ENCODE measurements at places on chromosomes 6 and 20.

- no peak for DNase-seq
Observed at GRCh38 chr6:19865178-19865577, 28.0 kb downstream of the ID4 start.

DNA sequence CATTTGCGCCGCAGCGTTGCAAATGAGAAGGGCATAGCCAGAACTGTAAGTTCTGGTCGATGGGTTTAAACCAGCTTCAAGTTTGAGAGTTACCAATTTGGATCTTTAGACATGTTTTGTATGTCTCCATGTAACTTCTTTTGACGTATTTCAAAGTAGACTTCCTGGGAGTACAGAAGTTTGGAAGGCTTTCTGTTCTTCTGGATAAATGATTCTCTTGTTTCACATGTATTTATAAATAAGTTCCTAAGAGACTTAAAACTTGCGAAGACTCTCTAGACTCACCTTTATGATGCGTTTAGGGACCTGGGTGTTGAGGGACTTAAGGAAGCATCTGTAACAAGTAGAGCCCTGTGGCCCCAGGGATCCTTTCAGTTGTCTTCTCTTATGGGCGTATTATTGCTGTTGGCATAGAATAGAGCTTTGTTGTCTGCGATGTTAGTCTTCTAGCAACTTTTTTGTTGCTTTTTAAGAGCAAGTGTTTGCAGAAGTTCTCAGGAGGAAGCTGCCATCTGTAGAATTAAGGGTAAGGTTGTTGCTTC is 1.3 kb downstream of the CDYL start:
- DNase-seq = peak; percentile 53

GRCh38 chr6:152310371-152310954 is 326.7 kb downstream of the SYNE1 start:
- no peak for DNase-seq

- DNase-seq = no peak
Observed at GRCh38 chr20:9482180-9482579, 32.2 kb upstream of the LAMP5 start.

- DNase-seq = peak; percentile 78
Observed at GRCh38 chr20:23048283-23049200, 930 bp downstream of the THBD start.

DNA sequence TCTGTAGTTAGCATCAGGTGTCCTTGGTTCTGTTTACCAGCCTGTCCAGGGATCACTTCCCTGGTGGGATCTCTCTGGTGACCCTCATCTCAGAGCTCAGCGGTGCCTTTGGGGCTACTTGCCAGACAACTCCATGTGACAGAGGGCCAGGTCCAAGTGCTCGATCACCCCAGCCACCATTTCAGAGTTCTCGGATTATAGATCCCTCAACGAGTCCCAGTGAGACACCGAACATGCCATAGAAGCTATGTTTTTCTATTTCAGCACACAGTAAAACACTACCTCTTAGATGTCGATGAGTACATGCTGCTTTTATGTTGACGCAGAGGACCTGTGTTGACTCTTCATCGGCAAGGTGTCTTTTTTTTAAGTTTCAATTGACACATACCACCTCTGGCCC is 170.1 kb upstream of the AKAP12 start:
- no peak for DNase-seq

DNA sequence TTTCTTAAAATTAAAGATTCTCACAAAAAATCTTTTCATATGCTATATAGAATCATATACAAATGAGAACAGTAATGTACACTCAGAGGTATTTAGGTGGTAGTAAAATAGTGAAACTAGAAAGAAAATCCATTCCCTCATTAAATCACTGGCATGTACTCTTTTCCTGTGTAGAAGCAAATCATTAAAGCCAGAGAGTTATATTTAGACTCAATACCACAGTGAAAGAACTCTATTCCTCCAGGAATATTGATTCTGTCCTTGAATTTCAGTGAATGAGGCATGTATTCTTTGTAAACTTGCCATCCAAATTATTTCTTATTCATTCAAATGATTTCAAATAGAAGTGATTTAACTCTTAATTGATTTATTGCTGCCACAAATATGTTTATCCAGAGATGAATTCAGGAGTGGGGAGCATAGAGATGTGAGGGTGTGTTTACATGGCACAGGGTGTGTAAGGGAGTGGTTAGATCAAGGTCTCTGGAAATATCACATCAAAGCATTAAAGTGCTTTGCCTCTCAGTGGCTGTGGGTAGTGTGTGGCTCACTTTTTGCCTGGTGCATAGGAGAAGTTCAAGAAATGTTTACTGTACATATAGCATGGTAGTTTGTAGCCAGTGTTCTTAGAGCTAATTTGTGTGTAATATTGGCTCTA is 141.2 kb downstream of the FAM83B start:
- DNase-seq = no peak

GRCh38 chr20:49835031-49835430 is 22.4 kb downstream of the SLC9A8 start:
- DNase-seq = no peak

- DNase-seq = no peak
Observed at GRCh38 chr6:6545616-6546317, 42.8 kb upstream of the LY86 start.

GRCh38 chr20:2697768-2698167 is 5.2 kb downstream of the EBF4 start:
- no peak for DNase-seq

GRCh38 chr6:108630050-108630714 is 69.5 kb downstream of the FOXO3 start:
- DNase-seq = no peak

DNA sequence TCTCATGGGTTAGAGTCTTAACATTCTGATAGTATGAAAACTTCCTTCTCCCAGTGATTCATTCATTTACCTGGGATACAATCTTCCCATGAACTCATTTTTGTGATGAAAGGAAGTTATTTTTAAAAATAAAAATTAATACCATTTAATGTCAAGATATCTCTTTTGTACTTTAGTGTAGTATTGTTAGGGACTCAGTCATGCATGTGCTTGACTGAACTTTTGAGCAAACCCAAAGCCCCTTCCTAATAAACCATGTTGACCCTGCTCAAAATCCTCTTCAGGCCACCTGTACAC is 52.4 kb downstream of the RNF217 start:
- no peak for DNase-seq

- DNase-seq = no peak
Observed at GRCh38 chr20:8394308-8394945, 262.4 kb downstream of the PLCB1 start.

DNA sequence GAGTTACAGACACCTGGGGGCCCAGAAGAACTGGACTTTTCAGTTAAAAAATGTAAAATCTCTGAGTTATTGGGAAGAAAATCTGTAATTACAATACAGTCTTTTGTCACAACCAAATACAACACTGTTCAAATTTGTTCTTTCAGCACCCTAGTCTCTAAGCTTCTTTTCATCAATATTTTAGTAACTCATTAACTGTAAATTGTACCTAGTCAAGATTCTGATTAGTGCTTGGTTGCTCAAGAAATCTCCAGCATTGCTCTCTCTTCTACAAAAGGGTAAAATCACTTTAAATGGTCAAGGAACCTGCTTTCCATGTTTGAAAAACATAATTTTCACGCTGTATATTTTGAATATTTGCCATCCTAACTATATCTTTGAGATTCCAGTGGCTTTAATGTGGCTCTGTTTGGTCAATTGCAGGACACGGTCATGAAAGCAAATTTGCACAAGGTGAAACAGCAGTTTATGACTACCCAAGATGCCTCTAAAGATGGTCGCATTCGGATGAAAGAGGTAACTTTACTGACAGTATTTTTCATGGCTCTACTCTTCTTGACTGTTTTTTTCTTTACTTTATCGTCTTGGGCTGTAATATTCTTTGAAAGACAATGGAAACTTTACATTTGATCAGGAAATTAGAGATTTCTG is 9.2 kb downstream of the SCGN start:
- no peak for DNase-seq

DNA sequence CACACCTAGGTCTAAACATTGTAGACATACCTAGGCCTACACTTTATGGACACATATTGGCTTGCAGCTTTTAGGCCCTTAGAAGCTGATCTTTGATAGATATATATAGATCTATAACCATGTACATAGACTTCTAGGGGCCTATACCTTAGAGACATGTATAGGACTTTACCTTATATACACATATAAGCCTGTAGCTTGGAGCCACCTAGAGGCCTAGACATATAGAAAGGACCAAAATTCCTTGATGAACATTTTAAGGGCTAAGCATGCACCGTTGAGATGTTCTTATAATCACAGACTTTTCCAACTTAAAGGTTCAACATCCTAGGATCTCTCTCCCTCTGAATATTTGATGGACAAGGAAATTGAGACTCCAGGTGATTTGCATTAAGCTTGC is 371.7 kb upstream of the SASH1 start:
- DNase-seq = peak; percentile 3

DNA sequence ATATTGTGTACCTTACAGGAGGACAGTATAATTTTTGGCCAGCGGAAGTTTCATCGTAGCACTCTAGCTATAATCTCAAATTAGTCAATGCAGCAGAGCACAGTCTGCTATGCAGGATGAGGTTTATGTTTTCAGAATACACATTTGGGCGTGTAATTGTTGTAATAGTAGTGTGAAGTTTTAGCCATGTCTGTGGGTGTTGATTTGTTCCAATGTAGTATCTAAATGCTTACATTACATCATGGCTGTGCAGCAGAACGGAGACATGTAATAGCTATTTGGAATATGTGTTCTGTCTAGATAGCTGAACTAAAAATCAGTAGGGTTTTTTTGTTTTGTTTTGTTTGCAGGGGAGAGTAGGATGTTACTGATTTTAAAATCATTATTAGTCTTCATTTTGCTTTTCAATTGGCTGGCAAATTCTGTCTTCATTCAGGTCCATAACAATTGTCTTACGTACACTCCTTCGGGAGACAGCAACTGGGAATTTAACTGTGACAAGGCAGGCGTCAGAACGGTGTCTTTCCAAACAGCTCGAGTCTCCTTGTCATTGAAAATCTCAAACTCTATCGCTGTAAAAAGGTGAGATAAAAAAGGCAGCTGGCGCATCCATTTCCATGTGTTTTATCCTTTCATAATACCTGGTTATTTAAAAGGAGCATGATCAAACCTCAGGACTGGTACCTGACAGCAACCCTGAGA is 65.1 kb upstream of the CDH4 start:
- no peak for DNase-seq

GRCh38 chr6:113169484-113169883 is 687.7 kb upstream of the MARCKS start:
- DNase-seq = no peak

DNA sequence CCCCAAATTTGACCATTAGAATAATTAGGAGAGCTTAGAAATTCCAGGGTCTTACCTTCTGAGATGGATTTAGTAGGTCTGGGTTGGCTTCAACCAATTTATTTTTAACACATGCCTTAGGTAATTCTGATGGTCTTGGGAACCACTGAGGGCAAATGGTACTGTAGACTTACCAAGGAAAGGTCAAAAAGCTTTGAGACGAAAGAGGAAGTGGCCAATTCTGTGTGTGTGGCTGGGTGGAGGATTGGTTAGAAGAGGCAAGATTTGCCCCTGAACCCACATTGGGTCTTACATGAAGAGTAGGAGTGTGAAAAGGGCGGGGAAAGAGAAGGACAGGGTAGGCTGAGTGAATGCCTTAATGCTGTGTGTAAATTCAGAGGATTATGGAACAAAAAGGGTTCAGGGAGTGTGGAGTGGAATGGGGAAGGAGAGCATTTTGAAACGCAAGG is 2.7 kb downstream of the ITCH start:
- peak; percentile 84 for DNase-seq

DNA sequence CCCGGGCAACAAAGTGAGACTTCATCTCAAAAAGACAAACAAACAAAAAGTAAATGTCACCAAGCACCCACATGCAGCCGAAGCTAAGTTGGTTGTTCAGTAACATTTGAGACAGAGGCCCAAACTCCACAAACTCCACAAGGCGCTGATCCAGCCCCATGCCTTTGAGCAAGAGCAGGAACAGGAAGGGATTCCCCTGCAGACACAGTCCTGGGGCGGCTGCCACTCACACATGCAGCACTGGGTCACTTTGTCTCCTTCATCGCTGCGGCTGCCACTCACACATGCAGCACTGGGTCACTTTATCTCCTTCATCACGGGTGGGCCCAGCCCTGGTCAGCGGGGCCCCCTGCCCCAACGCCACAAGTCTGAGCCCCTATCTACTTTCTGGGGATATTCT is 246.9 kb upstream of the RREB1 start:
- no peak for DNase-seq

DNA sequence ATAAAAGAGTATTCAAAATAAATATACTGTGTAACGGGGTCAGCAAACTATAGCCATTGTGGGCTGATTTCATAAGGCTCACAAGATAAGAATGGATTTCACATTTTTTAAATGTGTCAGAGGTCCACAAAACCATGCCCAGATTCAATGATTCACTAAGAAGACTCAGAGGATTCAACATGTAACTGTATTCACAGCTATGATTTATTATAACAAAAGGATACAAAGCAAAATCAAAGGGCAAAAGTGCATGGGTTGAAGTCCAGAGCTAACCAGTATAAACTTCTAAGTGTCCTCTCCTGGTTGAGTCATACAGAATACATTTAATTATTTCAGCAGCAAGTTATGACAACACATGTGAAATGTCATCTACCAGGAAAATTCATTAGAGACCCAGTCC is 49.2 kb downstream of the TBC1D32 start:
- DNase-seq = no peak

- DNase-seq = no peak
Observed at GRCh38 chr6:5599127-5599526, 337.8 kb downstream of the FARS2 start.

GRCh38 chr20:43655937-43656336 is 11.0 kb upstream of the MYBL2 start:
- no peak for DNase-seq

DNA sequence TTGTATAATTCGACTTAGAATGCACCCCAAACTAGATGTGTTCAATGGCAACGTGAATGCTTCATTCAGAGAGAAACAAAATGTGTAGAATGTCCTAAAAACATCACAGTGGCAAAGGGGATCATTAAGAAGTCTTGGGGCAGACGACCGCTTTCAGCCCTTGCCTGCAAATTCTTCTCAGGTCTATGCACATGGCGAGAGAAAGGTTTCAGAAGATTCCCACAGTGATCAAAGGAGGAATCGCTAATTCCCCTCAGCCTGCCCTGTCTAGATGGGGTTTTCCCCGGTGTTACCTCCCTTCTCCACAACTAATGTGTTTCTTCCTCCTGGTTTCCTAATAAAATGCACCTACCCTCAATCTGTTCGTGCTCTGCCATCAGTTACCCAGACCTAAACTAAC is 13.3 kb upstream of the NHSL1 start:
- DNase-seq = no peak

- no peak for DNase-seq
Observed at GRCh38 chr20:48770700-48771442, 56.9 kb downstream of the PREX1 start.

Measured in RPMI8226 (cell line).